ENCODE measurements at places on chromosomes 13 and 19.

DNA sequence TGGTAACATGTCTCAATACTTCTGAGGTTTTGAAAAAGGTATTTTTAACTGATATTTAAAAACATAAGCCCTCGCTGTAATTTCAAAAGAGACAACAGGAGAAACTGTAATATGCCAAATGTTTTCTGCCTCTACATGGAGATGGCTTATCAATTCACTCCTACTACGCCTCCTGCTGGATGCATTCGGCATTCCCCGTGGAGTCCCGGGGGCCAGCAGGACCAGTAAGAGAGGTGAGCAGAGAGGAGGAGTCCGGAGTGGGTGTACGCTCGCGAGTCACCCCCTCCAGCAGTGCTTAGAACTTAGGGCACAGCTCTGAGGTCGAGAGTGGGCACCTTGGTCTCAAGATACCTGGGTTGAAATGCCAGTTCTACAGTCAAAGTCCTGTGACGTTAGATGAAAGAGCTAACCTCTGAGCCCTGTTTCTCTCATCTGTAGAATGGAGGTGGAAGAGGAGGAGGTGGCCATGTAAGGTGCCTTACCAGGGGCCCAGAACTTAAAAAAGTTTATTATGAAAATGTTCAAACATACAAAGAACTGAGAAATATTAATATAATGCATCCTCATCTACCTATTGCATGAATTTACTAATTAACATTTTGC lies 110.2 kb downstream of the STK24 start:
- peak; percentile 78 for DNase-seq

- DNase-seq = no peak
Observed at GRCh38 chr19:12727745-12728433, 4.2 kb upstream of the TNPO2 start.

- peak; percentile 77 for DNase-seq
Observed at GRCh38 chr19:49157445-49158224, at the start of gene TRPM4. Gene TRPM4 (plus strand): TSS chr19:49157792. CDS start chr19:49157867, 75 bp downstream.

GRCh38 chr13:60969656-60970055 lies 446.0 kb downstream of the PCDH20 start:
- no peak for DNase-seq

DNA sequence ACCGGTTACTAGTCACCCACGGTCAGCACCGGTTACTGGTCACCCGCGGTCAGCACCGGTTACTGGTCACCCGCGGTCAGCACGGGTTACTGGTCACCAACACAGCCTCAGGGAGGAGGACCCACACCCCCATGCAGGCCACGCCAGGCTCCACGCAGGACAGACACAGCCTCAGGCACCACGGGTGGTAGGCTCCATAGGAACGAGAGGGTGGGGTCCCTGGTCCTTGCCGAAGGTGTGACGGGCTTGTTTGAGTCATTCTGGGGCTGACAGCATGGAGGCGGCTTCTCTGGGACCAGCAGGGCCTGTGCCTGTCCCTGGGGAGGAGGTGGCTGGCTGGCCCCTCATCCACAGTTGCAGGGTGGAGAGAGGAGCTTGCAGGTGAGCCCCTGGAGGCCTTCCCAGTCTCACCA lies 122.8 kb upstream of the SOX1 start:
- no peak for DNase-seq

GRCh38 chr13:37074703-37075102 lies 15.2 kb upstream of the SUPT20H start:
- no peak for DNase-seq

DNA sequence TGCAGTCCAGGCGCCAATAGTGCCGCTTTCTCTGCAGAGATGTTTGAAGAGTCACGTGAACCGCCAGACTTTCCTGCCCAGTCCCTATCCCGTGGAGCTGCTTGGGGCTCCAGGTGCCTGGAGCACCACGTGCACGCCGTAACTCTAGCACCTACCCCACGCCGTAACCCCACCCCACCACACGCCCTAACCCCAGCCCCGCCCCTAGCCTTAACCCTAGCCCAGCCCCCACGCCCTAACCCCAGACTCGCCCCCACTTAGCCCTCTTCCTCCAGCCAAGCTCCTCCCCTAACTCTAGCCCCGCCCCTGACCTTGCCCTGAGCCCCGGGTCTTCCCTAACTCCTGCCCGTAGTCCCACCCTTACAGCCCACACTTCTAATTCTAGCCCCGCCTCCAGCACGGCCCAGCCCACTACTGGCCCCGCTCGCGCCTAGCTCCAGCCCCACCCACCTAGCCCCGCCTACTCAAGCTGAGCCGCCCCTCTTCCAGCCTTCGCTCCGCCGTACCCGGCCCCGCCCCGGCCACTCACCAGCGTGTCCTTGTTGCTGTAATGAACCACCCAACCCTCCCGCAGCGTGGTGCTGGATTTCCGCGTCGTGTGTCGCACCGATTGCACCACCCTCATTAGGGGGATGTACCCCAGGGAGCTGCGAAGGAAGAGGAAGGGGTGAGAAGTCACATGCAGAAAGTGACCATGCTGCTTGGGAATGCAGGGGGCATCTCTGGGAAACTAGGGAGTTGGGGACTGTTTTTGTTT lies 19.5 kb downstream of the PRKD2 start:
- DNase-seq = peak; percentile 44

GRCh38 chr13:25329706-25330105 lies 28.3 kb downstream of the NUP58 start:
- no peak for DNase-seq

DNA sequence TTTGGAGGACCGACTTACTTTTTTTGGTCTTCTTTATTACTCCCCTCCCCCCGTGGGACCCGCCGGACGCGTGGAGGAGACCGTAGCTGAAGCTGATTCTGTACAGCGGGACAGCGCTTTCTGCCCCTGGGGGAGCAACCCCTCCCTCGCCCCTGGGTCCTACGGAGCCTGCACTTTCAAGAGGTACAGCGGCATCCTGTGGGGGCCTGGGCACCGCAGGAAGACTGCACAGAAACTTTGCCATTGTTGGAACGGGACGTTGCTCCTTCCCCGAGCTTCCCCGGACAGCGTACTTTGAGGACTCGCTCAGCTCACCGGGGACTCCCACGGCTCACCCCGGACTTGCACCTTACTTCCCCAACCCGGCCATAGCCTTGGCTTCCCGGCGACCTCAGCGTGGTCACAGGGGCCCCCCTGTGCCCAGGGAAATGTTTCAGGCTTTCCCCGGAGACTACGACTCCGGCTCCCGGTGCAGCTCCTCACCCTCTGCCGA lies 409 bp downstream of the FOSB start:
- peak; percentile 46 for DNase-seq

GRCh38 chr13:95003019-95003813 lies 290.9 kb upstream of the SOX21 start:
- DNase-seq = no peak

- no peak for DNase-seq
Observed at GRCh38 chr13:56457535-56458190, 683.1 kb upstream of the PRR20A start.

- no peak for DNase-seq
Observed at GRCh38 chr13:67143544-67144115, 86.5 kb downstream of the PCDH9 start.

GRCh38 chr19:35060160-35060855 lies 18.8 kb downstream of the HPN start:
- DNase-seq = no peak

DNA sequence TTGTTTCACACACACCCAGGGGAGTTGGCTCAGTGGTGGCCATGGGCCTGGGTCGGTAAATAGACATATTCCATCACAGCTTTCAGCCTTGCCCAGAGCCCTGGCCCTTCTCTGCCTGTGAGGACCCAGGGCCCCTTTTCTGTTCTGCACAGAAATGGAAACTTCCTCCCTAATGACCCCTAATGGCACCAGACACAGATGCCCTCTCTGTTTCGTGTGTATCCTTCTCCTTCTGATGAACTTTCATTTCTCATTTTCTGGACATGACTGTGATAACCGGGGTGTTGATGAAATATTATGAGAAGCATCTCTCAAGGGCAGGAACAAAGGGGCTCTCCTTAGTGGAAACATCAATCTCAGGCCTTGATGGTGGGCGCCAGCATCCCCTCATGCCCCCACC lies 12.8 kb downstream of the LILRA1 start:
- no peak for DNase-seq

DNA sequence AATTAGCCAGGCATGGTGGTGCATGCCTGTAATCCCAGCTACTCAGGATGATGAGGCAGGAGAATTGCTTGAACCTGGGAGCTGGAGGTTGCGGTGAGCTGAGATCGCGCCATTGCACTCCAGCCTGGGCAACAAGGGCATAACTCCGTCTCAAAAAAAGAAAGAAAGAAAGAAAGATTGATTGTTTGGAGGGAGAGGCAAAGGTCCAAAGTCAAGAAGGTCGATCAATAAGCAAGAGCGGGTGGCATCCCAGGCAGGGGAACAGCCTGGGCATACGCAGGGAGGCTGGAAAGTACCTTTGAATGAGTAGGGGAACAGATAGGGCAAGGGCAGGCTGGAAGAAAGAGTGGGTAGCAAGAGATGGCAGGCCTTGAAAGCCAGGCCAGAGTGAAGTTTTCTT lies 11.9 kb upstream of the APOC4 start:
- no peak for DNase-seq

- no peak for DNase-seq
Observed at GRCh38 chr19:38385057-38385803, 2.6 kb downstream of the GGN start.

Data from activated CD4-positive, alpha-beta T cell treated with anti-CD3 and anti-CD28 coated beads for 48 hours (primary cell).